NCI-H2081 (cell line): ENCODE measurements at places on chromosomes 7 and 10.
A peak's percentile ranks its signal among the peaks of the same experiment; 100 is the strongest.

- DNase-seq: no peak
These were observed 54.5 kb downstream of the CAV1 start for GRCh38 chr7:116579322-116579721.

DNA sequence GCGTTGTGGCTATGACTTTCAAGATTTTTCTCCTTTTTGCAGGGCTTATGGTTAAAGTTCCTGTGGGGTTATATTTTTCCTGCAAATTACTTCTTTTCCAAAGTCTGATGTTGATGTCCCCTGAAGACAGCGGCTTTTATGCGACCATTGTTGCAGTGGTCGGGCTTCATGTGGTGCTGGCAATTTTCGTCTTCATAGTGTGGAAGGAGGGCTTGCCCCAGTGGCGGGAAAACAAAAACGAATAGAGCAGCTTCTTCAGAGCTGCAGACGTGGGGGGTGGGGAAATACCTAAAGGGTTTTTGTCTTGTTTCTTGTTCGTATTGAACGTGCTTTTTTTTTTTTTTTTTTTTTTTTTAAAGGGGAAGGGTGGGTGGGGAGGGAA, 53.8 kb downstream of the MCMBP start:
- DNase-seq: no peak

GRCh38 chr7:2010101-2010500, 222.6 kb downstream of the MAD1L1 start:
- no peak for DNase-seq

DNA sequence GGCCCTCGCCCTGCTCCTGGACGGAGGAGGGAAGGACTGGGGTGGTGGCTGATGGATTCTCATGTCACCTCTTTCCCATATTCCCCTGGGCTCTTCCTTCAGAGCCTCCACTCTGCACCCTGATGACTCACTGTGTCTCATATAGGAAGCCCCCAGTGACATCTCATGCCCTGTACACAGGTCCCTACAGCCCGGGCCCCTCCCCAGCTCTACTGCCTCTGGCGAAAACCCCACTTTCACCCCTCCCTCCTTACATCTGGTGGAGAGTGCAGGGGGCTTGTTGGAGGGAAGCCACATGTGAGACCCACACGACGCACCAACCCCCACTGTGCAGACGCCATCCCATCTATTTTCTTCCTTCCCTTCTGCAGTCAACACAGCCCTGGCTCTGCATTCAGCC, 72.8 kb upstream of the ZNF479 start:
- no peak for DNase-seq

DNA sequence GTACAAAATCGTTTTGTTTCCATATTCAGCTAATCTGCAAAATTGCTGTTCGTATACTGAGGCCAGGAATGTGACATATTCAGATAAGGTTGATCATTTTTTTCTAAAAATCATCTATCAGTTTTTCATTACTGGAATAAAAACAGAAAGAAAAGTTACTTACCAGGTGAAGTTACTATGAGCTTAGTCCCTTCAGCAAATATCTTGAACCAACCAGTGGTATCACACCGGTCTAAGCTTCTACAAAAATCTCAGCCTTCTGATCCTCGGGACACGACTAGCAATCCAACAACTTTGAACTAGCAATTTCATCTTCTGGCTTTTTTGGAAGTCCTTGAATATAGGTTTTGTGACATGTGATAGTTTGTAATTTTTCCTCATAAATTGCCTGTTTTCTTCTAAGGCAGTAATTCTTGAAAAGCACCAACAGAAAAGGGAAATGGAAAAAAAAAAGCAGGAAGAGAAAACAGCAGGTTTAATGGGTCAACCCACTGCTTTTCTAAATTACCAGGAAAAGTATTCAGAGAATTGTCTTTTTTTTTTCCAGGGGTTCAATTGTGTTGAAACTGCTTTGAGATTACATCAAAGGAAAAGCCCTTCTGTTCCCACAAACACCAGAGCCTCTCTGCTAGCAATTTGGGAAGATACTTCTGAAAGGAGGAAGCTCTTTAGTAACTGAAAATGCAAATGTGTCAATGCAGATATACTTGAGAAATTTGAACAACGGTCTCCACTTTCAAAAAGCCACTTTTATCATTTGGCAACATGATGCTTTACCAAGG, 2.9 kb upstream of the TARP start:
- DNase-seq: no peak

DNA sequence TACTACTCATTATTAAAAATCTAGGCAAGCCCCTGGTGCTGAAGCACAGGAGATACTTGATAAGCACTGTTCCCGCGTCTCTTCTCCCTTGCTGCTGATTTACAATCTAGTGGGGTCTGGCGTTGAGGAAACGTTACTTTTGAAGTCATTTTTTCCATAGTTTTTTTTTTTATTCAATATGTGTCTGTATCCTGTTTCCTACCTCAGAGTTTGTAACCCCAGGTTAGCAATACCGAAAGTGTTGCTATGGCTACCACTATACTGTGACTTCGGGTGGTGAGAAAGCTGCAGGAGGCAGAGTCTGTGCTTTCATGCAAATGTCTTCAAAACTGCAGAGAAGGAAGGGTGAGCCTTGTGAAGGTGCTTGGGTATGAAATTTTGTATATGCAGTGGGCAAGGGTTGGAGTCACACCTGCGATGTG, 458.8 kb upstream of the GHITM start:
- no peak for DNase-seq

- no peak for DNase-seq
These were observed 7.8 kb downstream of the TAX1BP1 start for GRCh38 chr7:27747589-27748368.

GRCh38 chr7:88115816-88116215, 104.0 kb downstream of the SRI start:
- no peak for DNase-seq

DNA sequence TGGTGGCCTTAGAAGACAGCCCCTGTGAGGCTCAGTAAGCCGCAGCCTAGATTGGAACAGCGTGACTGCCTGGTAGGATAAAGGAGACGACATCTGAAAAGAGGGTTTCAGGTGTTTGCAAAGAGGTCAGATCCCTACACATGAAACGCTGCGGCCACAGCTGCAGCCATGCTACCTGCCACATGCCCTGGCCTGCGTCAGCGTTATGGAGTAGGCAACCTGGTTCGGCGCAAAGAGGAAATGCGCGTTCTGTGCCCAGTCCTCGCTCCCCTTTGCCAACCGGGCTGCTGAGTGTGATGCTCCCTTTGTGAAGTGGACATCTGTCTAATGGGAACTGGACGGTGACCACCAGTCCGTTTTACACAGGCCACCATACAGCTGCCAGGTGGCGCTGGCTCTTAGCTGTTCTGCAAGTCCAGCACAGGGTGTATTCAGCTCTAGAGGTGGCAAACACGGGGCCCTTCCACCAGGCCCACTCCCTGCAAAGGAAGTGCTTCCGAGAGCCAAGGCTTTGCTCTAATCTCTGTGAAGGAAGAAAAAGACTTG, 160.3 kb downstream of the CELF2 start:
- no peak for DNase-seq

- DNase-seq: no peak
These were observed 139.4 kb upstream of the PHYHIPL start for GRCh38 chr10:59037018-59037389.

DNA sequence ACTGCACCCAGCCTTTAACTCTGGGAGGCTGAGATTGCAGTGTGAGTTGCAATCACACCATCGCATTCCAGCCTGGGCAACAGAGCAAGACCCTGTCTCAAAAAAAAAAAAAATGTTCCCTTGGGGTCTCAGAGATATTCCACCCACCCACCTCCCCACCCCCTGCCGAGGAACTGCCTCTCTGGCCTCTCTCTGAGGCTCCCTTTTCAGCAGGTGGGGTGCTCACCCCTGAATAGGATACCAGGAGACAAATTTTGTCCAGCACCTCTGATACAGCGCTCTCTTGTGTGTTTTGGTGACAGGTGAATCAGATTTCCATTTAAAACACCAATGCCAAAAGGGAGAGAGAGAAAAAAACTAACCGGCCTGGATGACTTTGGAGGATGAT, 92.6 kb upstream of the KIF5B start:
- DNase-seq: no peak

GRCh38 chr7:96823274-96823673, 113.6 kb upstream of the SEM1 start:
- no peak for DNase-seq

- no peak for DNase-seq
These were observed 34.5 kb downstream of the PPIF start for GRCh38 chr10:79381804-79382221.

- DNase-seq: no peak
These were observed 69.9 kb upstream of the FGL2 start for GRCh38 chr7:77269360-77270093.

DNA sequence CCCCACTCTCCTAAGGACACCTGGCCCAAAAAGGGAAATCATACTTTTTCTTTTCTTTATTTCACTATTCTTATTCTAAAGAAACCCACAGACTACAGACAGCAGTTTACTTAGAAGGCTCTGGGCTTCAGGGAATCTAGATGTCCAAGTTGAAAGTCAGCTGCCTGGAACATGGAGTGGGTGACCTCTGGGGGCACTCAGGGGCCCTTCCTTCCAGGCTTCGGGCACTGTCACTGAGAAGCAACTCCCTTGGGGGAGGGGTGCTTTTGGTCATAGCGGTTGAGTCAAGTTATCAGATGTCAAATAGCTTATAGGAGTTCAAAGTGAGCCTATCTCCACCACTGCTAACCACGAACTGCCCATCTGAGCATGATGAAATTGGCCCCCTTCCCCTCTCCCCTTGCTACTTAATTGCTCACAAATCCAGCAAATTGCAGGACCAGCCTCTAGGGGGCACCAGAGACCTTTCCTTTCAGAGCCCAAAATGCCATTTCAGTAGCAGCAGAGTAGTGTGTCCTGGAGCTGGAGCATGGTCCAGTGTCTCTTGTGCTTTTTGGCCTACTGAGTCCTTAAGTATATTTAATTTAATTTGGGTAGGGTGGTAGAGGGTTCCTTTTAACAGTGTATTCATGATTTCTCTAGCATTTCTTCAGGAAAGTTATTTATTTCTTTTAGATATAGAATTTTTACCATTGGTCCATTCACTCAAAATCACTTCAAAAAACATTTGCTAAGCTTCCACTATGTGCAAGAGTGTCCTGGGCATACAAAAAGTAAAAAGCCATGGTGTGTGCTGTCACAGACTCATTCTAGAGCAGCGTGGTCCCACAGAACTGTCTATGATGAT, 463.8 kb downstream of the KCNMA1 start:
- peak; percentile 34 for DNase-seq

- DNase-seq: no peak
These were observed 682.3 kb upstream of the IGFBP3 start for GRCh38 chr7:46603296-46603752.

- no peak for DNase-seq
These were observed 19.8 kb upstream of the FAM133B start for GRCh38 chr7:92609921-92610518.

GRCh38 chr7:41378156-41378555, 324.7 kb downstream of the INHBA start:
- no peak for DNase-seq

DNA sequence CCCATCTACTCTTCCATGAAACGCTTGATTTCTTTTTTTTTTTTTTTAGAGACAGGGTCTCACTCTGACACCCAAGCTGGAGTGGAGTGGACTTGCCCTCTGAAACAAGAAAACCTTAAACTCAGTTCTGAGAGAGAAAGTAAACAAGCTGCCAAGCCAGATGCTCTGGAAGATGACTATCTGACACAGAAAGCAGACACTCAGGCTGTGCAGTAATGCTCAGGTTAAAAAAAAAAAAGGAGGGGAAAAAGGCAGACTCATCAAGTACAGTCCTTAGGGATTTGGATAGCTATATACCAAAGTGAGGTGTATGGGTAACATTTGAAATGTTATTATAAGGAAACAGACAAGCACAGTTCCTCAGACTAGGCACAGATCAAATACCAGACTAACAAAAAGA, 80.5 kb downstream of the IDE start:
- no peak for DNase-seq

DNA sequence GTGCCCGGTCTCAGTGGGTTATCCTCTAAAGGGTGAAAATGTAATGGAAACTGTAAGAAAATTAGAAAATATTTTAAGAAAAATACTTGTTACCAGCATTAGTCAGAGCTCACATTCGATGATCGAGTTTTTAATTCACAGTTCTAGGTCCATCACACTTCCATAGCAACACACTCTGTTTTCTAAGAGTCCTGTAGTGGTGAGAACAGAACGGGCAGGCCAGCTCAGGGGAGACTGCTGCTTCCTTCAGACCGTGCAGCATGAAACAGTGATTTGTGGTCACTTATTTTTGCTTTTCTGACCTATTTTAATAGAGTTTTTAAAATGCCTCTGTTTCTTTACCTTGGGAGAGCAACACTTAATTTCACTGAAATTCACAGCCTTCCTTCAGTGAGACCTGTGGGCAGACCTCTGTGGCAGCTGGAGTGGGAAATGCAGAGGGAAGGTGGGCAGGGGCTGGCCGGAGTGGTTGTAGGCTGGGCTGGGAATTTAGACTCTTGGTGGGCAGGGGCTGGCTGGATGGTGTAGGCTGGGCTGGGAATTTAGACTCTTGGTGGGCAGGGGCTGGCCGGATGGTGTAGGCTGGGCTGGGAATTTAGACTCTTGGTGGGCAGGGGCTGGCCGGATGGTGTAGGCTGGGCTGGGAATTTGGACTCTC, 1.5 kb downstream of the SUN1 start:
- DNase-seq: no peak

DNA sequence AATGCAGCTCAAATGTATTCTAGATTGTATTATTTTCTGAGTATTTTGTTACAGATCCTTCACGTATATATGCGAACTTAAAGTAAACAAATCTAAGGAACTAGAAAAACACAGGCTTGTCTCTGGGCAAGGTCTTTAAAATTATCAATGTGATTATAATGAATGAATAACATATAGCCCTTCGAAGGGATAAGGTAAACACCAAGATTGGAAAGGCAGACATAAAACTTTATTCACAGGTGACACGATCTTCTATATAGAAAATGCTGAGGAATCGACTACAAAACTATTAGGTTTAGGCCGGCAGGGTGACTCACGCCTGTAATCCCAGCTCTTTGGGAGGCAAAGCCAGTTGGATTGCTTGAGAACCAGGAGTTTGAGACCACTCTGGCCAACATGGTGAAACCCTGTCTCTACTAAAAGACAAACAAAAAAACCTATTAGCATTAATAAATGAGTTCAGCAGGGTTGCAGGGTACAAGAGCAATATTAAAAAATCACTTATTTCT, 80.4 kb downstream of the CNNM2 start:
- DNase-seq: no peak

DNA sequence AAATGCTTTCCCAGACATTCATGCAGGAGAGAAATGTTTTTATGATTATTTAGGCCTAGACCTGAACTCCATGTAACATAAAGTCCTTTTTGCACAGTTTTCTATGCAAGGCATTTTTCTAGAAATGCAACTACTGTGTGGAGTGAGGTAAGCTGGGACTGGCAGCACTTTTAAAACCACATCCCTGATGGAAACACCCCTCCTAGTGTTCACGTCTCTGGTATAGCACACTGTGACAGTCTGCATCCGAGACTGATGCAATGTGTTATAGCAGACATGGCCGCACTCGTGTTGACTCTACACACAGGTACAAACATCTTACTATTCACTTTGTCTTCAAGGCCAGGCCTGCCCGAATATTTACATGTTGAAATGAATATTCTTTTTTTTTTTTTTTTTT, 19.3 kb upstream of the ERCC6 start:
- DNase-seq: no peak
